ENCODE measurements at places on chromosomes 1 and 21.

DNA sequence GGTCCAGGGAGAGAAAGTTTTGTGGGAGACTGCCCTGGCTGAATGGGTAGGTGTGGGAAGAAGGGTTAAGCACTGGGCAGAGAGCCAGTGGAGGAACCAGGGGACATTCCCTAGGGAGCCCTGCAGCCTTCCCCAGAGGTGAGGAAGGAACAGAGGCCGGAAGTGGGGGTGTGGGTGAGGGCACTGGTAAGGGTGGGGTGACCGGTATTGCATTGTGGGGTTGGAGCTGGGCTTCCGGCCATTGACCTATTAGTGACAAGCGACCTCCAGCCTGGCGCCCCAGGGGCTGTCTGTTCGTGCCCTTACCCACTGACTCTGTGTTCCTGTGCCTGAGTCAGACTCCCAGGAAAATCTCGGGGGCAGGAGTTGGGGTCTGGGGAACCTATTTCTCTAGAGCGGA, 3.5 kb upstream of the TSPAN1 start:
- no peak for DNase-seq

- no peak for DNase-seq
Observed at GRCh38 chr1:20931930-20932436, 144.9 kb upstream of the HP1BP3 start.

DNA sequence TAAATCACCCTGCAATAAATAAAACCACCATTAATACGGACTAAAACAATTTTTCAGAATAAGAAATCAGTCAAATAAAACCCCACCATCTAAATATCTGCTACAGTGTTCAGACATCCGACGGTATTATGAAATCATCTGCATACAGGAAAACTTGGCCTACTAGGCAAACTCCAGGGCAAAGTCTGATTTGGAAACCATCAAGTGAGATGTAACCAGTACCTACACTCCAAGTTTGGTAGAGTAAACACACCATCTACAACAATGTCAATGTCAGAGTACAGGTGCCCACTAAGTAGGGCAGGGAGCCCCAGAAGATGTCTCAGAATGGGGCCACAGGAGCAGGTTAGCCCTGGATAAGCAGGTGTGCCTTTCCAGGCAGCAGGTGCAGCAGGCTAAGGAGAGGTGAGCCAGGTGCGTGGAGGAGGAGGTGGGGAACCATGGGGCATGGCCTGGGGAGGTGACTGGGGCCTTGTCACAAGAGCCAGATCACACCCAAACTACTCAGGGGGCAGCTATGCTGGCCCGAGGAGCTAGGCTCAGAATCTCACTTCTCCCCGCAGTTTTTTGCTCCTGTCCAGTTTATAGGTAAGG, 59.6 kb downstream of the CAPZB start:
- no peak for DNase-seq

DNA sequence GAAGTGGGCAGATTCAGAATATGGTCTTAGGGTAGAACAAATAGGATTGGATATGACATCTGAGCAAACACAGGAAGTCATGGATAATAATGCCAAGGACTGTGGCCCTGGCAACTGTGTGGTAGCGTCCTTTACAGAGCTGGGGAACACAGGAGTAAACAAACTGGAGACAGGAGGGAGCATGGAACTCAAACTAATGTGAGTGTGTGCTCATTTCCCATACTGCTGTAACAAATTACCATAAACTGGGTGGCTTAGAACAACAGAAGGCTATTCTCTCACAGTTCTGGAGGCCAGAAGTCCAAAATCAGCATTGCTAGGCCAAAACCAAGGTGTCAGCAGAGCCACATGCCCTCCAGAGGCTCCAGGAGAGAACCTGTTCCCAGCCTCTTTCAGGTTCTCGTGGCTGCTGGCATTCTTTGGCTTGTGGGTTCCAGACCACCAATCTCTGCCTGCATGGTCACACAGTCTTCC, 106.4 kb downstream of the TGFBR3 start:
- DNase-seq = no peak

GRCh38 chr1:8365661-8366362, 47.9 kb downstream of the SLC45A1 start:
- no peak for DNase-seq

DNA sequence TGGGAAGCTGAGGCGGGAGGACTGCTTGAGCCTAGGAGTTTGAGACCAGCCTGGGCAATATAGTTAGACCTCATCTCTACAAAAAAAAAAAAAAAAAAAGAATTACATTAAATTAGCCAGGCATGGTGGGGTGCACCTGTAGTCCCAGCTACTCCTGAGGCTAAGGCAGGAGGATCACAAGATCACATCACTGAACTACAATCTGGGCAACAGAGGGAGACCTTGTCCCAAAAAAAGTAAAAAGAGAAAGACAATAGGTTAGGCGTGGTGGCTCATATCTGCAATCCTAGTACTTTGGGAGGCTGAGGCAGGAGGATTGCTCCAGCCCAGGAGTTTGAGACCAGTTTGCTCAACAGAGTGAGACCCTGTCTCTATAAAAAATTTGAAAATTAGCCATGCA, 130.3 kb downstream of the TIAM1 start:
- DNase-seq = no peak

DNA sequence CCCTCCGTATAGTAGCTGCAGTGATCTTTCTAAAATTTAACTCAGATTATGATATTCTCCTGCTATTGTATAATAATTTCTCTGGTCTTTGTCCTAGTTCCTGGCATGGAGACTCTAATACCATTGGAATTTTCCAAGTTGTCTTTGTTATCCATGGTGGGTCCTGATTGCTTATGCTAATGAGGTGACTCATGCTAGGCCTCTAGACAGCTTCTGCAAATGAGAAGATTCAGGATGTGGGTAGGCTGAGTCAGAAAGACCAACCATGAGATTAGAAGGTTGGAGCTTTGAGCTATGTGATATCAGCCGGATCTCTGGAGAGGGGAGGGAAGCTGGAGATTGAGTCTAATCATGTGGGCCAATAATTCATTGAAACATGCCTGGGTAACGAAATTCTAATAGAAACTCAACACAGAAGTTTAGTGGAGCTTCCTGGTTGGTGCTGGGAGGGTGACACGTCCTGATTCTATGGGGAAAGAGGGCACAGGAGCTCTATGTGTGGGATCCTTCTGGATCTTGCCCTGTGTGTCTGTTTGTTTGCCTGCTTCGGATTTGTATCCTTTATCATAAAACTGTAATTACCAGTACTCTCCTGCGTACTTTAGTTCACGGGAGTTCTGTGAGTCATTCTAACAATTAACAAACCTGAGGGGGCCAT, 73.2 kb upstream of the CNIH3 start:
- no peak for DNase-seq

All from stimulated activated CD4-positive, alpha-beta T cell treated with anti-CD3 and anti-CD28 coated beads, Interleukin-2, amount 100 ng/mL, for 4 hours (primary cell).